T-helper 17 cell (primary cell): ENCODE measurements at places on chromosomes 5 and 9. TPM values are rescaled to one million over a fixed set of nuclear protein-coding genes. Genes with fewer than 3 reads are reported as not detected.

- no peak for DNase-seq
Measured at GRCh38 chr5:80516826-80517225, 28.9 kb downstream of the FAM151B start.

DNA sequence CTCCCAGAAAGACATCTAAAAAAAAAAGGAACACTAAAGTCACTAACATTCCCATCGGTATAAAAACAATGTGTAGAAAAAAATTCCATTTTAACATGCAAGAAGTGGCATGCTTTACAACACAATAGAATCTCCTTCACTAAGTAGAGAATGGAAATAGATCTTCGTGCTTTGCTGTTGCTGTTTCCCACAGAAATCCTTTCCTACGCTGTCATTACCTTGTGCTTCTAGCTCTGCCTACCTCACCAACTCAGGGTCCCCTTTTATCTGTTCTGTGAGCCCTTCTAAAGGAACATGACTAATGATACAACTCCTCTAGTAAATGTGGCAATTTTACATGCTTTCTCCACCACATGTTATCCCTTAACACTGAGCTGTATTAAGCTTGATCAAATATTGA, 202.9 kb downstream of the MCTP1 start:
- DNase-seq: no peak

GRCh38 chr9:32986971-32987370, 14.5 kb downstream of the APTX start:
- DNase-seq: no peak

GRCh38 chr9:90325913-90326653, 316.5 kb downstream of the DIRAS2 start:
- DNase-seq: no peak

GRCh38 chr5:134001938-134002731, 2.6 kb downstream of the VDAC1 start:
- DNase-seq: no peak

- no peak for DNase-seq
Measured at GRCh38 chr5:177443144-177443983, 3.2 kb upstream of the PRR7 start.

GRCh38 chr9:8616414-8616813, 816.8 kb upstream of the DMAC1 start:
- no peak for DNase-seq

GRCh38 chr9:137484551-137485315, 25.6 kb upstream of the NSMF start:
- DNase-seq: no peak

GRCh38 chr9:89153232-89154017, 25.2 kb downstream of the SHC3 start:
- no peak for DNase-seq

Gene SPINK7
- not detected for total RNA-seq

Gene PCSK1
- not detected for total RNA-seq
